GM23248 (cell line): ENCODE measurements at places on chromosomes 16 and 17. TPM values are rescaled to one million over a fixed set of nuclear protein-coding genes. Genes with fewer than 3 reads are reported as not detected.

Gene HEATR9
- not detected in 2 replicates for polyA plus RNA-seq

Gene MSLN
- not detected in 2 replicates for polyA plus RNA-seq

Gene BEAN1
- 0.50 and 0.89 TPM in 2 replicates for polyA plus RNA-seq

Gene SLC46A1
- polyA plus RNA-seq, result 4.9 and 6.2 TPM in 2 replicates

Gene PERCC1
- polyA plus RNA-seq, result not detected in 2 replicates
